Muscle of leg (tissue), 16 donors: ENCODE measurements at places on chromosomes 3 and 15.

- no peak for DNase-seq
These were observed 221.8 kb downstream of the CBLB start for GRCh38 chr3:105647047-105647446.

DNA sequence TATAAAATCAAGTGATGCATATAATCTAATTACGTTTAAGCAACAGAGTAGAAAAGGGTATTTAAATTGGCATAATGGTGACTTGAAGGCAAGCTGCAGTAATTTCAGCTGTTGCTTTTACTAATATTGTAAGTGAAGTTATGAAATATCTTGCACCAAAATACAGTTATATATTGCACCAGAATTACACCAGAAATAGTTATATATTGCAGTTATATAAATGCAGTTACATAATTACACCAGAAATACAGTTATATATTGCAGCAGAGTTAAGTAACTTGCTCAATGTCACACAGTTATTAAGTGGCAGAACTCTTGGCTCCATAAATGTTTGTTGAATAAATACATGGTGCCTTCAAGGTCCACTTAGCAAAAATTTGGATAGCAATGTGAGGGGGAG lies 51.4 kb downstream of the PCOLCE2 start:
- DNase-seq, result no peak

- no peak for DNase-seq
These were observed 91.7 kb upstream of the PDZRN3 start for GRCh38 chr3:73716418-73716817.

DNA sequence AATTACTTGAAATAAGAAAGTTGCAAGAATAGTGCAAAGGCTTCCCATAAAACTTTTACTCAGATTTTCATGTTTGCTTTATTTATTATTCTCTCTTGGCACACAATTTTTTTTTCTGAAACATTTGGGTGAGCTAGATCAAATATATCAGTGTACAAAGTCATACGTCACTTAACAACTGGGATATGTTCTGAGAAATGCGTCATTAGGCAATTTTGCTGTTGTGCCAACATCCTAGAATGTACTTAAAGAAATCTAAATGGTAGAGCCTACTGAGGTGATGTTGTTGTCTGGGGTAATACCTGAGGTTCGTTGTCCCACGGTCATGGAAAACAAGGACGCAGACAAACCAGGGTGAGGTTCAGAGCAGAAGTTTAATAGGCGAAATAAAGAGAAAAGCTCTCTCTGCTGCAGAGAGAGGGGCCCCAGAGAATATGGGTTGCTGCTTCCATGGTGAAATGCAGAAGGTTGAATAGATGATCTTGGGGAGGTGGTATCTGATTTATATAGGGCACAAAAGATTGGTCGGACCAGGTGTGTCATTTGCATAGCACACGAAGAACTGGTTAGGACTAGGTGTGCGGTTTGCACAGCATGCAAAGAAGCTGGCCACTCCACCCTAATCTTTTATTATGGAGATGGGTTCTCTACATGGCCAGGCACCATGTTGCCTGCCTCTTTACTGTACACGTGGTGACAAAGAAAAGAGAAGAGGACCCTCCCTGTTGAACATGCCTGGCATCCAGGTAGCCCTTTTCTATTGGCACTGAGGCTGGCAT lies 8.8 kb upstream of the GRAMD1C start:
- DNase-seq, result no peak

- DNase-seq, result peak; percentile 23
These were observed 93.0 kb upstream of the SLC25A36 start for GRCh38 chr3:140848666-140849065.

- no peak for DNase-seq
These were observed 546.8 kb downstream of the TBL1XR1 start for GRCh38 chr3:176650478-176650877.

DNA sequence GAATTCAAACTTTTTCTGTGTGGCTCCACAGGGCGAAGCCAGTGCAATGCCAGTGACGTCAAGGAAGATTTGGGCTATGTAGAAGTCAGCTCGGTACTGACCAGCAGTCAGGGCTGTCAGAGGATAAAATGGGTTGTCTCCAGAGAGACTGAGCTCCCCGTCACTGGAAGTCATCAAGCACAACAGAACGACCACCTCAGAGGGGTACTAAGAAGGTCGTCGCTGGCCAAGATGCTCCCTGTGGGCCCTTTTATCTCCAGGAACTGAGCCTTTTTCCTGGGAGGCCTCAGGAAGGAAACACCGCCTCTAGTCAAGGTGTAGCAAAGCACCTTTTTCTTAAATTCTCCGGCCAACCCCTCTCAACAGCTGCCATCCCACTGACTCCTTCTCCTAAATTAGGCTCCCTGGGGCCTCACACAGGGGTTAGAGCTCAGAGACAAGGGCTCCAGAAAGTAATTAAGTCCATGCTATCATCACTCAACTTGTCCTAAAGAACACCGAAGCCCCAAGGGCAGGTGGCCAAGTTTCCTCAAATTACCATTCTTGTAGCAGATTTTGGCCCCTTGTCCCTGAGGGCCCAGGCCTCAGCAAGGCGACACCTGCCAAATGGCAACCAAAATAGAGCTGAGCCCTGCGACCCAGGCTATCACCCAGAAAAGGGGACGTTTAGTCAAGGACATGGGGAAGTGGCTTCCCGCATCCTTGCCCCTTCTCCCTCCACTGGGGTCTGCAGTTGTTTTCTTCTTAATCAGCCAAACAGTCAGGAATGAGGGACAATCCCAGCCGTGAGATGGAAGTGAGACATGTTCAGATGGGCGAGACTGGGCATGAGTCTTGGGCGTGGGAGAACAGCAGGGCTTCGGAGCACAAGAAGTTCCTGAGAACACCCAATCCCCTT lies 48.0 kb downstream of the SSUH2 start:
- DNase-seq, result peak; percentile 68

DNA sequence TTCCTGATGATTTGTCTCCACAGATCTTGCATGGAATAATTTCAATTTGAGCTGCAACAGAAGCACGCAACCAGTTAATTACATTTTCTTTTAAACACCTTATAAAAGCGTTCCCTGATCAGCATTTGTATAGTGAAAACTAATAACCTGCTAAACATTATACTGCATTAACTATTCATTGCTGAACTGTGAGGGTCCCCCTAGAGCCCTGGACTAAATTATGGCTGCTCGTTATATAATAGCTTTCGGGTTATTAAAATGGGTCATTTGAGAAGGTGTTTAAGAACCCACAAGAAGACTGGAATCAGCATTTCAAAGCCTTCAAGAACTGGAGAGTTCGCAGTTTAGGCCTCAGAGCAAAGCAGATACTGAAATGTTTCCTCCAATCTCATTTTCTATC lies 52.9 kb upstream of the ICE2 start:
- no peak for DNase-seq

GRCh38 chr3:143763564-143764162 lies 84.6 kb downstream of the SLC9A9 start:
- DNase-seq, result peak; percentile 61

DNA sequence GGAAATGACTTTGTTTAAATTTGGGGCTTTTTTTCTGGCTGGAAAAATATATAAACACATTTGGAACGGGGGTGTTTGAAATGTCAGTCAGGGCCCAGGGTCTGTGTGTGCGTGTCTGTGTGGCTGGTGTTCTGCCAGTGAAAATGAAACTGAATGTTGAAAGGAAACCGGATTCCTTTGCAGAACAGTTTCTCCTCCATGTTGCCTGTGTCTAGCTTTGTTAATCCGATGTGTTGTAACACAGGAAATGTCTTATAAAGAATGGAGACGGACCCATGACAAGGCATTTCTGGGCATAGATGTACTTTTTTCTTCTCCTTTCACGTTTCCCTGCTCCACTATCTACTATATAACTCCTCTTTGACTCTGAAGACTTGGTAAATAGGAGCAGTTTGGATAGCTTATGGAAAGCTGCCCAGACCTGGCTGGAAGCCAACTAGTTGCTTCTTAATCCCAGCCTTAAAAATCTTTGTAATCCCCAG lies 2.8 kb downstream of the SQOR start:
- peak; percentile 89 for DNase-seq

GRCh38 chr3:16366581-16366980 lies 101.6 kb downstream of the OXNAD1 start:
- no peak for DNase-seq

GRCh38 chr3:129404610-129405009 lies 23.8 kb downstream of the EFCAB12 start:
- DNase-seq, result no peak

GRCh38 chr15:85865070-85865684 lies 70.5 kb upstream of the KLHL25 start:
- peak; percentile 79 for DNase-seq

GRCh38 chr3:55698831-55699230 lies 211.7 kb upstream of the WNT5A start:
- DNase-seq, result no peak

- DNase-seq, result no peak
These were observed 770.7 kb upstream of the ALCAM start for GRCh38 chr3:104596054-104596453.

DNA sequence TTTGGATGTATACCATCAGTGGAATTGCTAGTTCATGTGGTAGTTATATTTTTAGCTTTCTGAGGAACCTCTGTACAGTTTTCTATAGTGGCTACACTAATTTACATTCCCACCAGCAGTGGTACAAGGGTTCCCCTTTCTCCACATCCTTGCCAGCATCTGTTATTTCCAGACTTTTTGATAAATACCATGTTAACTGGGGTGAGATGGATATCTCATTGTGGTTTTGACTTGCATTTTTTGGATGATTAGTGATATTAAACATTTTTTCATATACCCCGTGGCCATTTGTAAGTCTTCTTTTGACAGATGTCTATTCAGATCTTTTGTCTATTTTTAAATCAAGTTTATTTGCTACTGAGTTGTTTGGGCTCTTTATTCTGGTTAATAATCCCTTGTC lies 455.6 kb upstream of the RARB start:
- DNase-seq, result no peak

DNA sequence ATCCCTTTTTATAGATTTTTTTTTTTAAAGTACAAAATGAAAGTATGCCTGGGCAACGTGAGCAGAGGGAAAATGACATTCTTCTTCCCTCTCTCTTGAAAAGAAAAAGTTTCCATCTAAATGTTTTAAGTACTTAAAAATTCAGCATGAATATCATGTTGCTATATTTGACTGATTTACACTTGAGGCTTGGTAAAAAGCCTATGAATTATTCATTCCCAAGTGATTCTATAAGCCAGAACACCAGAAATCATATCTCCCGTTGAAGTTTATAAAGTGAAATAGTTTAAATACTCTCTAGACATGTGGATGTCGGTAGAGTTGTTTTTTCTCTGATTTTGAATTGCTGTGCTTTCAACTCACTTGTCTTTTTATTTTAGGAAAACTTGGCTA lies 276.2 kb upstream of the RARB start:
- DNase-seq, result peak; percentile 60

- peak; percentile 29 for DNase-seq
These were observed 449 bp downstream of the ROBO1 start for GRCh38 chr3:79767194-79767904.

GRCh38 chr3:71713041-71713440 lies 12.2 kb downstream of the EIF4E3 start:
- no peak for DNase-seq

DNA sequence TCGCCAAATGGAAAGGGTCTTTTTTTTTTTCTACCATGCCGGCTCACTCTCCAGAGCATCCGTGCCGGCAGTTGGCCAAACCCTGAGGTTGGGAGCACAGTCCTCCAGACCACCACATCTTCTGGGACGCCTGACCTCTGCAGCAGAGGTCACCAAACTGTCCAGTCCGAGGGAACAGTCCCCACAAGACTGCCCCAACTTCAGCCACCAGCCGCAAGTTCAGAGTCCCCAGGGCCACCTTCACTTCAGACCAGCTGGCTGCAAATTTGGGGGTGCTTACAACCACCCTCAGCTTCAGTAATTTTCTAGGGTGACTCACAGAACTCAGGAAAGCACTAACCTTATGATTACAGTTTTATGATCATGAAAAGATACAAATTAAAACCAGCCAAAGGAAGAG lies 28.9 kb downstream of the PLA2G4D start:
- no peak for DNase-seq

DNA sequence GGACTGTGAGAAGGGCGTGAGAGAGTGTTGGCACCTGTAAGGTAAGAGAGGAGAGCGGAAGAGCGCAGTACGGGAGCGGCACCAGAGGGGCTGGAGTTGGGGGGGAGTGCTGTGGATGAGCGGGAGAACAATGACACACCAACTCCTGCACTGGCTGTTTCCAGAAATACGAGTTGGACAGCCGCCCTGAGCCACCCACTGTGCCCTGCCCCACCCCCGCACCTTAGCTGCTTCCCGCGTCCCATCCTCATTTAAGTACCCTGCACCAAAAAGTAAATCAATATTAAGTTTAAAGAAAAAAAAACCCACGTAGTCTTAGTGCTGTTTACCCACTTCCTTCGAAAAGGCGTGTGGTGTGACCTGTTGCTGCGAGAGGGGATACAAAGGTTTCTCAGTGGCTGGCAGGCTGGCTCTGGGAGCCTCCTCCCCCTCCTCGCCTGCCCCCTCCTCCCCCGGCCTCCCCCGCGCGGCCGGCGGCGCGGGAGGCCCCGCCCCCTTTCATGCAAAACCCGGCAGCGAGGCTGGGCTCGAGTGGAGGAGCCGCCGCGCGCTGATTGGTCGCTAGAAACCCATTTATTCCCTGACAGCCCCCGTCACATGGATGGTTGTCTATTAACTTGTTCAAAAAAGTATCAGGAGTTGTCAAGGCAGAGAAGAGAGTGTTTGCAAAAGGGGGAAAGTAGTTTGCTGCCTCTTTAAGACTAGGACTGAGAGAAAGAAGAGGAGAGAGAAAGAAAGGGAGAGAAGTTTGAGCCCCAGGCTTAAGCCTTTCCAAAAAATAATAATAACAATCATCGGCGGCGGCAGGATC lies at the start of gene SOX2:
Gene SOX2, plus strand, starts transcription at position 601 of the 811 bp plus-strand sequence. CDS start 436 bp downstream, outside the sequence.
- peak; percentile 72 for DNase-seq

DNA sequence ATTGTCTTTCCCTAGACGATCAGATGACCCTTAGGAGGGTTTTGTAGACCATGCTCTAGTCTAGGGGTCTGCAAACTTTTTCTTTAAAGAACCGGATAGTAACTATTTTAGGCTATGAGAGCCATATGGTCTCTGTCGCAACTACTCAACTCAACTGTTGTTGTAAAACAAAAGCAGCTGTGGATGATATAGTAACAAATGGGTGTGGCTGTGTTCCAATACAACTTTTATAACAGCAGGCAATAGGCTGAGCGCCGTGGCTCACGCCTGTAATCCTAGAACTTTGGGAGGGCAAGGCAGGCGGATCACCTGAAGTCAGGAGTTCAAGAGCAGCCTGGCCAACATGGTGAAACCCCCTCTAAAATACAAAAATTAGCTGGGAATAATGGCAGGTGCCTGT lies 6.1 kb upstream of the CMTM6 start:
- DNase-seq, result peak; percentile 87
